ENCODE measurements at places on chromosomes 6 and 20.

DNA sequence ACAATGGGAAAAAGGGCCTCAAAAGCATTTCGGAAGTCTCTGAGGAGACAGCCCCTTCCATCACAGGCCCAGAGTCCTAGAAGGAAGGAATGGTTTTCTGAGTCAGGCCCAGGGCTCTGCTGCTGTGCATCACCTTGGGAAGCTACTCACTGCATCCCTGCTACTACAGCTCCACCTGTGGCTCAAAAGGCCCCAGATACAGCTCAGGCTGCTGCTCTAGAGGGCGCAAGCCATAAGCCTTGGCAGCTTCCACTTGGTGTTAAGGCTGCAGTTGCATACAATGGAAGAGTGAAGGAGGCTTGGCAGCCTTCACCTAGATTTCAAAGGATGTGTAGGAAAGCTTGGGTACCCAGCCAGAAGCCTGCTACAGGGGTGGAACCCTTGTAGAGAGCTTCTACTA is 54.8 kb downstream of the MEI4 start:
- no peak for DNase-seq

DNA sequence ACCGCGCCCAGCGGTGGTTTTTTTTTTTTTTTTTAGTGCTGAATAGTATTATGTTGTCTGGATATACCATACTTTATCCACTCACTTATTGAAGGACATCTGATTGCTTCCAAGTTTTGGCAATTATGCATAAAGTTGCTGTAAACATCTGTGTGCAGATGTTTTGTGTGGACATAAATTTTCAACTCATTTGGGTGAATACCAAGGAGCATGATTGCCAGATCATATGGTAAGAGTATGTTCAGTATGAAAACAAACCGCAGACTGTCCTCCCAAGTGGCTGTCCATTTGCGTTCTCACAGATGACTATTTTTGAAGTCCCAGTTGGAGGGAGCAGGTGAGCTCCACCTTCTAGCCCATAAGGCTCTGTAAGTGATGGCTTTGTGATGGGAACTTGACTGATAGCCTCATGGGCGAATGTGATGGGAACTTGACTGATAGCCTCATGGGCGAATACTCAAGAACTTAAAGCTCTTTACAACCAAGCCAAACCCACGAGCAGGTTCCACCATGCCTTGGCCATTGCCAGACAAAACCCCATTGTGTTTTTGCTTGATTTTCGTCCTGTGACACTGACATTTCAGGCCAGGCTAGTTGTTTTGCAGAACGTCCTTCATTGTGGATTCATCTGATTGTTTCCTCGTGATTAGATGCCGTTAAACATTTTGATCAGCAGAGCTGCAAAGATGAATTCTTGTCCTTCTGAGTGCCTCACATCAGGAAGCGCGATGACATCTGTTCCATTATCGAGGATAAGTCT is 51.0 kb downstream of the ZBTB2 start:
- no peak for DNase-seq

- peak; percentile 86 for DNase-seq
These were observed 20.0 kb upstream of the NFATC2 start for GRCh38 chr20:51562332-51563173.

DNA sequence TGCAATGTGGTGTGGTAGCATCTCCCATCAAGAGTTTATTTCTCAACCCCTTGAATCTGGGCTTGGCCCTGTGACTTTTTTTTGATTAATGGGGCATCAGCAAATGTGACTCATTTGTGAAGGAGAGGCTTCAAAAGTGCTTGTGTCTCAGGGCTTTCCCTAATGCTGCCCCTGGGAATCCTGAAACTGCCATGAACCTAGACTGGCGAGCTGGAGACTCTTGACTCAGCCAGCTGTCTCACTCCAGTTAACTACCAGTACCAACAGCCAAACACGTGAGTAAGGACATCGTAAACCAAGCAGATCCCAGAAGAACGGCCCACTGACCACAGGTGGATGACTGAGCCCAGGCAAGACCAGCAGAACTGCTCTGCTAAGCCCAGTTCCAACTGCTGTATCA is 72.8 kb upstream of the ADTRP start:
- peak; percentile 28 for DNase-seq

- peak; percentile 10 for DNase-seq
These were observed 175.5 kb downstream of the RFPL4B start for GRCh38 chr6:112522587-112522986.

DNA sequence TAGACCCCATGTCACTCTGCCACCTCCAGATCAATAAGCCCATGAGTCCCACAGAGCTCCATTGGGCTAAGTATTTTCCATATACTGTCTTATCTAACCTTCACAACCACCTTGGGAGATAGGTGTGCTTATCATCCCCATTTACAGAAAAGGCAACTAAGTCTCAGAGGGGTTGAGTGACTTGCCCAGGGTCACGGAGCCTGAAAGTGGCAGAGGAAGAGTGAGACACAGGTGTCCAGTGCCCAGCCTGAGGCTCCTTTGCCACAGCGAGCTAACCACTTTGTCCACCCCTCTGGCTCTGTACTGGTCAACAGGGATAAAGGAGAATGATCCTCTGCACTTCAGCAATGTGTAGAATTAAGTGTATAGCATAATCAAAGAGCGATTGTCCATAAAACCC is 124.5 kb downstream of the GMDS start:
- DNase-seq: no peak

DNA sequence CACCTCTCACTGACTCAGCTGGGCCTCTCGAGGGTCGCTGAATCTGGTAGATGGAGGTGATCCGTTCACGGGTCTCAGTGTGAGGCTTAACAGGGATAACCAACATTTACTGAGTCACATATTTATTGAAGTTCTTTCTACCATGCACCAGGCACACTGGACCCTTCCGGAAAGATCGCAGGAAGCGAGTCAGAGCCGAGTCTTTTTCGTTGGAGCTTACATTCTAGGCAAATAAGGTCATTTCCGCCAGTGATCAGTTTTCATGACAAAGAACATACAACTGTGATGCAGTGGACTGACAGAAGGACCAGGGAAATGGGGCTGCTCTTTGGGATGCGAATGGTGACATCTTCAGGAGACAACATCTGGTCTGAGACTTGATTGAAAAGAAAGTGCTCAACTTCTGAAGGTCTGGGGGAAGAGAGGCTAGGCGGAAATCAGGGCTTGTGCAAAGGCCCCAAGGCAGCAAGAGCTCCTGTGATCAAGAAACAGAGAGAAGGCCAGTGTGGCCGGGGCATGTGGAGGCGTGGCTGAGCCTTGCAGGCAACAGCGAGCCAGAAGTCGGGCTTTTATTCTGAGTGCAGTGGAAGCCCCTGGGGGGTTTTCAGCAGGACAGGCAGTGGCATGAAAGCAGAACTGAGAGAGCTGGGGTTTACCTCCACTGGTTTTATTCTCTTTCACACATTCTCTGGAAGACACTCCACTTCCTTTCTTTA is 56.7 kb downstream of the APCDD1L start:
- peak; percentile 75 for DNase-seq

DNA sequence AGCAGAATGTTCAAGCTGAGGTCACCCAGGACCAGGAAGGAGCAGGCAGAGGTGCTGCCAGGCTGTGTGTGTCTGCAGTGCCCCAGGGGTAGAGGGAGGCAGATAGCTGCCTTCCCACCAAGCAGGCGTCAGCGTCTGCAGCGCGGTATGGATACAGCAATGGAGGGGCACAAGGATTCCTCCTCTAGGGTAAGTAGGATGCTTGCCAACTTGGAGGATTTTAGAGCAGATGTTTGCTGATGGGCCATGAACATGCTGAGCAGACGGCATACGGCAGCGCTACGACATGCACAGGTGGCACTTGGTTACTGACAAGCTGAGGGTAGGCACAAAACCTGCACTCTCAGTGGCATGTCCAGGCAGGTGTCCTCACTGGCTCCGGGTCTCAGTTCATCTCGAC is 48.1 kb downstream of the PSMG4 start:
- DNase-seq: no peak

- no peak for DNase-seq
These were observed 306.4 kb downstream of the TSHZ2 start for GRCh38 chr20:53278555-53278954.

GRCh38 chr6:81790034-81790433 is 37.6 kb upstream of the TENT5A start:
- no peak for DNase-seq

DNA sequence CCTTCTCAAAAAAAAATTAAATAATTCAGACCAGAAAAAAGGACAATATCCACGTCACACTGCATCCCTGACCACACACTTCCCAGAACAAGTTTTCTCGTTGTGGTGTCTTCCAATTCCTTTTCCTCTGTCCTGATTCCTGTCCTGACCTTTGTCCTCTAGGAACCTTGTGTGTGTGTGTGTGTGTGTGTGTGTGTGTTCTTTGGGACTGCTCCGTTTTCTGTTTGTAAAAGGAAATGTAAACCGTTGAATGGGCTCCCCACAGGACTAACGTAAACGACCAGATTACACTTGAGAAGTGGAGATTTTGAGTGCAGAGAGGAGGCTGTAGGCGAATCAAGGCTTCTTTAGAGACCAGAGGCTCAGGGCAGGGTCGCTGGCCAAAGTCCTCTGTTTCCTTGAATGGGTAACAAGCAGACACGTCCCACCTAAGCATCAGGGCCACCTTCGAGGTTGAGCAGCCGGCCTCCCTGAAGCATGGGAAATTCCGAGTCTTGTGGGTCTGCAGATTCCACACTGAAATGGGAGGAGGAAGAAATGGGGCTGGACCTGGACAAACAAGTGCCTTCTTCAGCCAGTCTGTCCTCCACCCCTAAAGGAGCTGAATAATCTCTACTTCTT is 7.3 kb downstream of the ZBTB46 start:
- DNase-seq: no peak

DNA sequence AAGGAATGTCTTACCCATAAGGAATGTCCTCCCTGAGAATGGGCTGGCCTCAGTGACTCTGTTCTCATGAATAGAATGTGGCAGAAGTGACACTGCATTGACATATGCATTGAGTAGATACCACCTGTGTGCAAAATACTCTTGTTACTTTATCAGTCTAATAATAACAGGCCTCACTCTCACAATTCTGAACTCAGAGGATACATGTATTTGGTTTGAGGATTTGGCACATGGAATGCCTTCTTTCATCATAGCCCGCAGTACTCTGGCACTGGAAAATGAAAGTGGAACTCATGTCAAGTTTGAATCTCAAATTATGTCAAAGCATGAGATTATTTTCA is 52.9 kb upstream of the PLCB4 start:
- DNase-seq: peak; percentile 42

- peak; percentile 11 for DNase-seq
These were observed 97.3 kb downstream of the TBC1D32 start for GRCh38 chr6:121236984-121237383.

DNA sequence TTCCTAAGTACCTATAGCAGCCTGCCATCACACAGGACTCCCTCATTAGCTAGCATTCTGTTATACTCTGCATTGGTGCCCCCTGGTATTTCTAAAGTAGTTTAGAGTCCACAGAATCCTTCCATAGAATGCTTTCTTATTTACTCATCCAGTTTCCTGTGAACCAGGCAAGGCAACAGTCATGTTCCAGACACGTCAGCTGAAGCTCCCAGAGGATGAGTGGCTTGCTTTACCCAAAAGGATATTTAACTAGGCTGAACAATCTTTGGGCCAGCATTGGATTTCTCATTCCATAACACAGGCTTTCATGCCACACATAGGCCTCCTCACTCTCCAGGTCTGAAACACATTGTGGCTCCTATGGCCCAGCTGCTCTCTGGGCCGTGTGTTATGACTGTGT is 203.8 kb upstream of the MAP3K7 start:
- peak; percentile 43 for DNase-seq

DNA sequence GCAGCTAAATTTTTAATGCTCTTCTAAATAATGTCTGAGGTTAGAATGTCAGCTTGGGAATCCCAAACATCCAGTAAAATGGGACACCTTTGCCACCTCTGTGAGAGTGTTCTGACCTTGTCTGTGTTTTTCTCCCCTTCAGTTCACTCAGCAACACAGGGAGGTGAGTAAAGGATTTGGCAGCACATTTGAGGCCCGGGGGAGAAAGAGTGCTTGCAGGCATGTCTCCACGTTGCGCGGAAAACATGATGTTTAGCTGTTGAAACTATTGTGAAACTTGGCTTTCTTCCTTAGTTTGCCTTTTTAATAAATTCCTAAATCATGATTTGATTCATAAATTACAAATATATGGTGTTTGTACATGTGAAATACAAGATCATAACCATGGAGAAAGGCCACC is 707.8 kb upstream of the FLRT3 start:
- peak; percentile 61 for DNase-seq

GRCh38 chr20:733861-734260 is 34.4 kb downstream of the SLC52A3 start:
- DNase-seq: no peak

DNA sequence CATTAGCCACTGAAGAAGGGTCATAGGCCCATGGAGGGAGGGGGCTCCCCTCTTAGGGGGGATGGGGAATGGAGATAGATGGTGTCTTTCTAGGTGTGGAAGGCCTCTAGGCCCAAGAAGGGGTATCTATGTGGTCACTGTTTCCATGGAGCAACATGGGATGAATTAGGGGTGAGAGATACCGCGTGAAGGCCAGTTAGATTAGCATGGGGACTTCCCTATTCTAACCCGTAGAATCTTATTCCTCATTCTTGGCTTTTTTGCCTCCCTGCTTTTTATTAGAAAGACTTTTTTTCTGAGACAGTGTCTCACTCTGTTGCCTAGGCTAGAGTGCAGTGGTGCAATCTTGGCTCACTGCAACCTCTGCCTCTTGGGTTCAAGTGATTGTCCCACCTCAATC is 3.2 kb downstream of the RAB44 start:
- DNase-seq: no peak

- peak; percentile 77 for DNase-seq
These were observed 18.4 kb upstream of the MMP24 start for GRCh38 chr20:35207950-35208611.

DNA sequence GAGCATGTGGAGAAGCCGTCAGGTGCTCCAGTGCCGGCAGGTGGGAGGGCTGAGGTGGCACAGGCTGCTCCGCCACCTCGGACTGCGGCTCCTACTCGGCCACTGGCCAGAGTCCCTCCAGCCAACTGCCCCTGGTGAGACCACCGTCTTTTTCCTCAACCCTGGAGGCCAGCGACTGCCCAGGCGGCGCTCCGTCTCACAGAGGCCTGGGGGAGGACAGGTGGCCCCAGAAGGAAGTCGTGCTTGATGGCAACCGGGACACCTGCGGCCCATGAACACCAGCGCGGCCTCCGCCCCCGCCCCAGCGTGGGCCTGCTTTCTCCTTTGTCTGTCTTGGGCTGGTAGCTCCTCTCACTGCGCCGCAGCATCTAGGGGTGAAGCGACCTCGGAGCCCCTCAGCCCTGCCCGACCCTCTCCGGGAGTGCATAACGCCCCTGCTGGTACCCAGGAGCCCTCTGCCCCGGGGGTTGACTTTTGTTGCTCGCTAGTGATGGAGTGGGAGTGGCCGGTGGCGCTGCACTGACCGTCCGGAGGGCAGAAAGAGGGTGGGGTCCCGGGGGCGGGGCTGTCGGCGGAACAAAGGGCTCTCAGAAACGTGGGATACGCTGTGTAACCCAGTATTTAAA is 706 bp upstream of the TUBB2B start:
- DNase-seq: no peak

GRCh38 chr6:99344289-99344688 is 5.2 kb downstream of the FAXC start:
- DNase-seq: peak; percentile 65

- DNase-seq: no peak
These were observed 68.6 kb downstream of the ESR1 start for GRCh38 chr6:151876122-151876521.
